Diencephalon (tissue), 1 donor: ENCODE measurements at places on chromosomes 7 and 10. TPM values are rescaled to one million over a fixed set of nuclear protein-coding genes. Genes with fewer than 3 reads are reported as not detected.

WIPF3 gene
- 6.9 TPM for total RNA-seq

NAT16 gene
- 2.1 TPM for total RNA-seq

COL1A2 gene
- total RNA-seq, result 116 TPM

PNLIP gene
- not detected for total RNA-seq

DNTT gene
- total RNA-seq, result not detected

LOXL4 gene
- 0.46 TPM for total RNA-seq

ABCB4 gene
- total RNA-seq, result 2.3 TPM

ANKRD61 gene
- total RNA-seq, result 0.46 TPM

CTNNA3 gene
- 9.7 TPM for total RNA-seq

SRI gene
- total RNA-seq, result 161 TPM
